Panc1 (cell line): ENCODE measurements at places on chromosomes 11 and 22.

DNA sequence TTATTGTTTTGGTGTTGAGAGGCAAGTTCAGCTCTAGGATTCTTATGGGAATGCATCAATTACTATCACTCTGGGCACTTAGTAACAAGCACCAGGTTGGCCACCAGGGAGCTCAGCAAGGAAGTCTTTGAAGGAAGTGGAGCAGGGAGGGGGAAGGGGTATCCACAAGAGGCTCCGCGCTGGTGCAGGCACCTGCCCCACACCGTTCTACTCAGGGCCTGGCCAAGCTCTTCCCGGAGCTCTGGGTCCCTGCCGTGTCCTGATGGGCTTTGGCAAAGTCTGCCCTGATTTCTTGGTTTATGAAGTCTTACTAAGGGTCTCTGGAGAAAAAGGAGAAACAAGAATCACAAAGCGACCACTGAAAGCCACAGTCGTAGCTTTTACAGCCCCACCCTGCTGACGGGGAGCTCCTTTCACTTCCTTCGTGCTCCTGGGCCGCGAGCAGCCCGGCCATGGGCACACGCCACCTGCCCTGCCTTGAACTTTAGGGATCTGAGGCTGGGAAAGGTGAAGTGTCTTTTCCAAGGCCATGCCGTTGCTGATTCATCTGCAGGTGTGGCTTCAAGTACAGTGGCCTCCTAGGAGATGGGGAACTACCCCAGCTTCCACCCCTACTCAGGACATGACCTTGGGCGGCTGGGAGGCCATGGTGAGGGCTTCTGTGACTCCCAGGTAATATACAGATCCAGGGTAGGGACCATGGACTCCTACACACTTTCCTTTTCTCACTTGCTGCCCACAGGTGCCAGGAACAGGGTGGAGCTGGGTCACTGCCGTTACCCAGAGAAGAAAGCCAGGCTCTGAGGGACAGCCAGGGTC lies 15.9 kb upstream of the LRRC32 start:
- DNase-seq, result no peak
- no peaks in the 10 kb centered on the region for H3K36me3 ChIP-seq
- no peaks in the 10 kb centered on the region for H3K27me3 ChIP-seq
- no peak overlapping the region for H3K27ac ChIP-seq
- no peak overlapping the region for H3K4me3 ChIP-seq

DNA sequence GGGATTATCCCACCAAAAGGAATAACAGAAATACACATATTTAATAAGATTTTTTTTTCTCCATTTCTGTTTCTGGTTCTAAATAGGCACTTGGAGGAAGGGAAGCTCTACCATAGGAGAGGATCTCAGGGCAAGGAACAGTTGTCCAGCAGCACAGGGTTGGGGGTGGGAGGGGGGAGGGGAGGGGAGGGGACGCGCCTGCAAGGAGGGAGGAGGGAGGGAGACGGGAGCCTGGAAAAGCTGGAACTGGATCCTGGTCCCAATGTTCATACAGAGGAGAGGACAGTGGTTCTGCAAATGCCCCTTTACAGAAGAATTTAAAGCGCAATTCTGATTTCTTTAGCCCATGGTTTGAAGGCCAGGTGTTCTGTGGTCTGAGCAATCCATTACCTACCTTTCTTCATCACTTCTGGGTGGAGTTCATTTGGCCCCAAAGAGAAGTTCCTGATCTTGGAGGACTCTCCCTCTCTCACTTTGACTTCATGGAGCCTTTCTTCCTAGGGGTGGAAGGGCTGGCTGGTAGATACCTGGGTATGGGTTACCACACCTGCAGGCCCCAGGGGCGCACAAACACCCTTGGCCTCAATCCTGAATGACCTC lies 348.9 kb upstream of the NCAM1 start:
- H3K27me3 ChIP-seq, result no peaks in the 10 kb centered on the region
- no peak for DNase-seq
- no peaks in the 10 kb centered on the region for H3K36me3 ChIP-seq
- H3K4me3 ChIP-seq, result no peak overlapping the region

DNA sequence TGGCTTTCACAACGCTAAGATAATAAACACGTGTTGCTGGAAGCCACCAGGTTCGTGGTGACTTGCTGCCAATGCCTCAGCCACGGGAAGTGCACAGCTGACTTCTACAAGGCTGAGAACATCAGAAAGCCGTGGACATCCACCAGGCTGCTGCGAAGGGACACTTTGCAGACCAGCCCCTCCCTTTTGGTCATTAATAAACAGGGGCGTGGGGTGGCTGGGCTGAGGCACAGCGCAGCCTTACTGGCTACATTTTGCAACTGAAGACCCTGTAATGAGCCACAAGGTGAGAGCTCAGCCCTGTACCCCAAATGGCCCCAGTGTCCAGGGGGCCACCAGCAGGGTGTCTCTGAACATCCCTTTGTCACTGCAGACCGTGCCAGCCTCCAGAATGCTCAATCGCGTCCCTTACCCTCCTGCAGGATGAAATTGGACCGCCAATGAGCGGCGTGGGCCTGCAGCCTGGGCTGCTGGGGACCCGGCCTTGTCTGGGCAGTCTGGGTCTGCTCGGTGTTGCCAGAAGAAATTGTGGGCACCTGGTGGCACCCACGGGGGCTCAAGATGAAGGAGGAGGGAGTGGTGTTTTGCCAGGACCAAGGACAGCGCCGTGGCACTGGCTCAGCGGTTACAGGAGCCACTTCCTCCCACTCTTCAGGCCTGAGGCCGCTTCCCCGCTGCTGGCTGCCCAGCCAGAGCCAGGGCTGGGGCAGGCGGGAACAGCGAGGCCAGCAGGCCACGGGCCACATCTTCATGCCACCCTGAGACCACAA lies 181.9 kb downstream of the CTTN start:
- no peak for DNase-seq
- H3K27me3 ChIP-seq, result no peaks in the 10 kb centered on the region
- H3K27ac ChIP-seq, result no peak overlapping the region

- no peaks in the 10 kb centered on the region for H3K27me3 ChIP-seq
- no peak overlapping the region for H3K27ac ChIP-seq
- H3K36me3 ChIP-seq, result peaks cover 44% of the 10 kb centered on the region
Observed at GRCh38 chr11:61305417-61305816, 10.3 kb upstream of the VWCE start.

DNA sequence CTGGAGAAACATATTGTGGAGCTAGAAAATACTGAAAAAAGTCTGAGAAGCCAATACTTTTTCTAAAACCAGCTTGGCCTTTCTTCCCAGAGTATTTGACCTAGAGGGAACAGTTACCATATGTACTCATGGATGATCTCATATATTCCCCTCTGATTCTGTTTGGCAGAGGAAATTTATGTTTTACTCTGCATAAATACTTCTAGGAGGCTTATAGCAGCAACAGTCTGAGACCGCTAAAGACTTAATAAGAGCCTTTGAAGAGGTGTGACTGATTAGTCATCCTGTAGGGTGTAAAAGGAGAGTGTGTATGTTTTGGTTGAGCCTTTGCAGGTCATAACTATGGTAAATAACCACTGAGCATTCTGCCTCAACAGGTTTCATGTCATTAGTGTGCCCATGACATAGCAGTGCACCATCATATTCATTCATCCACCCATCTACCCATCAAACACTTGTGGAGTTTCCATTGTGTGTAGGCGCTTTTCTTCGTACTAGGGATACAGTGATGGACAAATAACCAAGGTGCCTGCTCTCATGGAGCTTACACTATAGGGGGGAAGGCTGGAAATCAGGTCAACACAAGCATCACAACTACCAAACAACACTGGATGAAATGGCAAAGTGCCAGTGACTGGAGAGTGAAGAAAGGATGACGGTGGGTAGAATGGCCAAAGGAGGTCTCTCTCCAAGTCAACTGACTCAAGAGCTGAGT lies 44.5 kb downstream of the TRAF6 start:
- no peak for DNase-seq
- H3K27me3 ChIP-seq, result peaks cover 2% of the 10 kb centered on the region
- H3K36me3 ChIP-seq, result no peaks in the 10 kb centered on the region
